ENCODE measurements at places on chromosomes 1 and 21.

DNA sequence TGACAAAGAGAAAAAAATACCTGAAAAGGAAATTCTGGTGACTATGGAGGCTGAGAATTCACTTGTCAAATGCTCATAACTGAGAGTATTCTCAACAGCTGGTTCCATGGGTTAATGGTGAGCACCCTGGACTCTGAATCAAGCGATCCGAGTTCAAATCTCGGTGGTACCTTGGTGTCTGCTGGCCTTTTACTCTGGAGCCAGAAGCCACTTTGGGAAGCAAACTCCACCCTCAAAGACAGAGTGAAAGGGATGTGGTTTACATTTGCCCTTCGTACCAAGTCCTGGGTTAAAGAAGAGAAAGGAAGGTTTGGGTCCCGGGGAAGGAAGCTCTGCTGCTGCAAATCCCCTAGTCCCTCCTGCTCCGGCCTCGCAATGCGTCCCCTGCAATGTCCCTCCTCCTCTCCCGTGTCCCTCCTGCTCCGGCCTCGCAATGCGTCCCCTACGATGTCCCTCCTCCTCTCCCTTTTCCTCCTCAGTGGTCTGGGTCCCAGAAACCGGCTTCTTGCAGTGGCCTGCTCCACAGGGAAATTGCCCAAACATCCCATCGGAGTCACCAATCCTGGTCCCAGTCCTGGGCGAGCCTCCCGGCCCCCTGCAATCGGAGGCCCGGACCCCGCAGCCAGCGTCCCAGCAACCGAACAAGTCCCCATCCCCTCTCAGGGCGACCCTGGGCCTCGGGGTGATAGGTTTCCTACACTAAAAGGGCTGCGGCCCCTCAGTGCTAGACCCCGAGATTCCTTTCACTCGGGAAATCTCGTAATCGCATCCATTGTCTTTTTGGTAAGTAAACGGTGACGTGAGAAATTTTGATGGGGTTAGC, 129.4 kb downstream of the PPIAL4G start:
- peak; percentile 68 for DNase-seq

- peak; percentile 40 for DNase-seq
Observed at GRCh38 chr1:27332536-27333281, 9.1 kb upstream of the SYTL1 start.

- no peak for DNase-seq
Observed at GRCh38 chr21:45824546-45825215, 156.9 kb upstream of the COL6A1 start.

- no peak for DNase-seq
Observed at GRCh38 chr1:53502641-53503432, 43.6 kb downstream of the DMRTB1 start.

GRCh38 chr1:162927421-162927820, 66.4 kb upstream of the CCDC190 start:
- DNase-seq, result no peak

GRCh38 chr21:37273911-37274690, 7.0 kb upstream of the VPS26C start:
- peak; percentile 50 for DNase-seq

GRCh38 chr1:3244927-3245315, 175.9 kb downstream of the PRDM16 start:
- no peak for DNase-seq

GRCh38 chr1:231411036-231411531, 11.0 kb downstream of the EGLN1 start:
- no peak for DNase-seq

DNA sequence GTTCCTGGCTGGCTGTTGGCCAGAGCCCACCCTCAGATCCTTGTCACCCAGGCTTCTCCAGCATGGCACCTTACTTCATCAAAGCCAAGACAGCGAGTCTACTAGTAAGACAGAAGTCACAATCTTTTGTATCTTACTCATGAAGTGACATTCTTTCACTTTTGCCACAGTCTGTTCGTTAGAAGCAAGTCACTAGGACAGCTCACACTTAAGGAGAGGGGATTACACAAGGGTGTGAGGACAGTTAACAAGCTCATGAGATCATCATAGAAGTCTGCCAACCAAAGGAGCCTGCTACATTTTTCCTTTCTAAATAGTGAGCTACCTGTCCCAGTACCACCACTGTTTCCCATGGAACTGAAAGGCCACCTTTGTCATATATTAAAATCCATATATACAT, 61.5 kb downstream of the PACC1 start:
- no peak for DNase-seq

GRCh38 chr1:39544327-39544726, 32.3 kb downstream of the PABPC4 start:
- no peak for DNase-seq

GRCh38 chr1:28199328-28200233, 23.1 kb upstream of the PTAFR start:
- DNase-seq, result peak; percentile 96

DNA sequence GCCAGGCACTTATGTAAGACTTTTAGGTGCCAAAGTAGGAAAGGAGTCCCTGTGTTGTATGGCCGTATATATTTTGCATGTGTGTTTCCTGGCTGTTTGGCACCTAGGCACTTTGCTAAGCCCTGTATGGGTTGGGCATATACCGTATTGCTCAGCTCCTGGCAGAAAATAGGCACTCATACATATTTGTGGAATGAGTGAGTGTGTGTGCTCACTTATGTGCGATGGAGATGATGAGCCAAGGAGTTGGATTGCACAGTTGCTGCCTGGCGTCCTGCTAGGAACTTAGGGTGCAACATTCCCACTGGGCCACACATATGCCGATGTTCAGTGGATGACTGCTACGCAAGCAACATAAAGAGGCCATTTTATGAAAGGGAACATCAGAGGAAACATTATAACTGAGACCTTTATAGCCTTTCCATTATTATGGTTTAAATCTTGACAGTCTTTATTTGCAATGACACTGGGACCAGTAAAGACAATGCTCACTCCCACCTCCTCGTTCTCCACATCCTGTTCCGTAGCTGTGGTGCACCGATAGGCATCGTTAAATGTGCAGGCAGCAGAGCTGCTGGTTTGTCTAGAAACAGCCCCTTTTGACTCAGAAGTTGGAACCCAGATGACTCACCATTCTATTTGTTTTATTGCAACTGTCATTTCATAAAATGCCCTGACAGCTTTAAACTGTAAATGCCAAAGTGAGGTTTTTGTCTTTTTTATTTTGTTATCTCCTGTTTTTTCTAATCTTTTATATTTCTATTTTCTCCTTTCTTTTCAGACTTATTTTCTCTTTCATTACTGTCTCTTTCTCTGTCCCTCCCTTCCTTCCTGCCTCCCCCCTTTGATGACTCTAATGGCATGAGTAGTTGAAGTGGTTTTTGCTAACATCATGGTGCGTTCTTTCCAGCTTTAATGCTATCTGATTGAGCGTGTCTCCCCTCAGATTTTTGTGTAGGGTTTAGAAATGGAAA, 36.1 kb downstream of the PEX14 start:
- DNase-seq, result peak; percentile 95

DNA sequence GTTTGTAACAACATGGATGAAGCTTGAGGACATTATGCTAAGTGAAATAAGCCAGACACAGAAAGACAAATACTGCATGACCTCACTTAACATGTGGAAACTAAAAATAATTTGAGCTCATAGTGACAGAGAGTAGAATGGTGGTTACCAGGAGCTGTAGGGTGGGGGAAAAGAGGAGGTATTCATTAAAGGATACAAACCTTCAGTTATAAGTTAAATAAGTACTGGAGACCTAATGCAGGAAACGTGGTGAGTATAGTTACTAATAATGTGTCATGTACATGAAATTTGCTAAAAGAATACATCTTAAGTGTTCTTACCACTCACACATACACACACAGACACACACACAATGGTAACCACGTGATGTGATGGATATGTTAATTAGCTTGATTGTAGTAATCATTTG, 86.7 kb downstream of the NGF start:
- no peak for DNase-seq

DNA sequence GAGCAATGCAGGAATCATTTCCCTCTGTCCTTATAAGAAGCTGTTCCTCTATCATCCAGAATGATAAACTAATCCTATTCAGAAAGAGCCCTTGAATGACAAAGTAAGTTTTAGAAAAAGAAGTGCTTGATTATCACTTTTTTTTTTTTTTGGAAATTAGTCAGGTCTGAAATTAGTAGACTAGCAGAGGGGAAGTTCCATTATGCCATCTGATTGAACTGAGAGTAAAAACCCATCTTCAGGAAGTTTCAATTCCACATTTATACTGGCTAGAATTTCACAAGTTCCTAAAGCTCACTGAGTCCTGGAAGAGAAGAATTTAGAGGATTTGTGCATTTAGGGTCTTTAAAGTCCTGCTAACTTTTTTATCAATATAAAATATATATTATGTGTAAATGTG, 128.8 kb upstream of the COA6 start:
- peak; percentile 63 for DNase-seq

DNA sequence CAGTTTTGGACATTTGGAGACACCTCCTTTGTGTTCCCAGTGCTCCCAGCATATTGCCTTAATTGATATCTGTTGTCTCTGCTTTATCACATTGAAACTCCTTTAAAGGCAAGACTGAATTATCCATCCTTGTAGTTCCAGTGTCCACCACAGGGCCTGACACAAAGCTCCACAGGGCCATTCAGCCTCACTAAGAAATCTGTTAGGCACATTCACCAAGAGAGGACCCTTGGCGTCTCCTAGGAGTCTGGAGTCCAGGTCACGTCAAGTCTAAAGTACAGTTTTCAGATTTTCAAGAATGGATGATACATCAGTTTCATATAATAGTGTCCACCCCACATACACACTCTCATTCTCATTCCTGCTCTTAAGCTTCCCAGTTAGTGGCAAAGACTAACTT, 4.8 kb downstream of the ACP6 start:
- DNase-seq, result no peak

DNA sequence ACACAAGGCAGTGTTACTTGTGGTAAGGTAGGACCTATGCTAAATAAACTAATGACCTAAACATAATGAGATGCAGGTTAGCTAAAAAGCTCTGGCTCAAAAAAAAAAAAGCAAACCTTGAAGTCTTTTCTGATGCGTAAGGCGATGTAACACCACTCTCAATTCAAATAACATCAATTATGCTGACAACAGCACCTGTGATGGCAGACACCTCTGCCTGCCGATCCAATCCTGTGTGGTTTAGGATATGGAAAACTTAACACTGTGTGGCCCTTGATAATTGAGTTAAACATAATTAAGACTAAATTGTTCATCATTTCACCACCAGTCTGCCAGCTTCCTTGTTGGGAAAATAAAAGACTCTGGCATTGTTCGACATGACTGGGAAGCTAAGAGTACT, 9.1 kb downstream of the RPAP2 start:
- no peak for DNase-seq

- no peak for DNase-seq
Observed at GRCh38 chr1:244598611-244599010, 54.3 kb upstream of the DESI2 start.

DNA sequence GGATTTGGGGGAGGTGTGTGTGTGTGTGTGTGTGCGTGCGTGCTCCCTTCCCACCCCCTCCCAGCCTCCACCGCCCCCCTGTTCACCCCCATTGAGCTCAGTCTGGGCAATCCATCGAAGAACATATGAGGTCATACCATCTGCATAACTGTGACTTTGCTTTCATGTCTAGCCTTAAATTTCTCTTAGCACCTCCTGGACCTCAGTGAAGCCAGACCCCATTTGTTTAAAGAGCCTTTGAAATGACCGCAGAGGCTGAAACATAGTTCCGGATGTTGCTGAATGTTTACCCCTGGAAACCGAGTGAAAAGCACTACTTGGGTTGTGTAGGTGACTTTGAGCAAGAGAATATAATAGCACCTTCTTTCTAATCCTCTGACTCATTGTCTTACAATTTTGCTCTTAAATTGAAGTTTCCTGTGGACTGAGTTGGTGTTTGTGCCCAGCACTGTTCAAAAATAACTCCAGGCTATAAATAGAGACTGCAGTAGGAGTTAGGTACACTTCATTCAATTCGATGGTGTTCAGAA, 75.4 kb downstream of the UBE4B start:
- DNase-seq, result no peak

- DNase-seq, result no peak
Observed at GRCh38 chr21:30713766-30714165, 4.8 kb downstream of the KRTAP21-3 start.

- DNase-seq, result no peak
Observed at GRCh38 chr1:232897949-232898465, 52.4 kb upstream of the NTPCR start.

All from GM12865 (cell line).